ENCODE measurements at places on chromosomes 3 and 15.
A peak's percentile ranks its signal among the peaks of the same experiment; 100 is the strongest.

- no peak for DNase-seq
These were observed 21.1 kb downstream of the UPK1B start for GRCh38 chr3:119194237-119195150.

DNA sequence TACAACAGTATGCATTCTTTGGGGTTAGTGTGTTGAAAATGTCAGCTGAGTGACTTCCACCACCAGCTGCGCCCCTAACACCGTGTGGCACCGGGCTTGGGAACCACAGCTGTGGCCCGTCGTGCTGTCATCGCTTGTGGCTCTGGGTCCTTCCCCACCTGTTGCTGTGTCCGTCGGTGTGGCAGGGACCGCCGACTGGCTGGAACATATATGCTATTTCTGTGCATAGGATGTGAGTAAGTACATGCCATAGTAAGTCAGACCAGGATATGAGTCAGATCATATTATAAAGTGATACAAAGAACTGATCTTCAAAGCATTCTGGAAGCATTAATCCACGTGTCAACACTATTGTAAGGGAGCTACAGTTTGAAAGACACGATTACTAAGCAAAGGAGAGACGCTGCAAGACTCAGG, 31.9 kb downstream of the EHD4 start:
- DNase-seq = peak; percentile 32

GRCh38 chr3:54939557-54940300, 11.9 kb upstream of the LRTM1 start:
- no peak for DNase-seq

DNA sequence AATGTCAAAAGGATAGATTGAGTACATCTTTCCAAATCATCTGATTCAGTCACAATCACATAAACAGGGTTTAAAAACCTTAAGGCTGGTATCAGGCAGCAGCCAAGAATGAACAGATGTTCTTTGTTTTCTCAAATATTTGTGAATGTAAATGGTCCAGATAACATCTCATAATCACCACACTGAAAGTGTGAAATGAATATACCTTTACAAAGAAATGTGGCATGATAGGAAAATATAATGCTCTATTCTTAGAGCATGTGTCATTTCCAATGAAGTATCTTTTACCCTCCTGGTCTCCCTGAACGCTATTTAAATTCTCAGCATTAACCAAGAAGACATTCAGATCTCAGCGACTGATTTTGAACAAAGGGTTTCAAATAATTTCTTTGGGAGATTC, 8.8 kb upstream of the ACTC1 start:
- DNase-seq = no peak

- DNase-seq = no peak
These were observed 45.6 kb upstream of the SRGAP3 start for GRCh38 chr3:9295007-9295406.

GRCh38 chr15:75841626-75842025, 1.6 kb upstream of the UBE2Q2 start:
- DNase-seq = no peak

GRCh38 chr15:68511073-68511991, 67.5 kb upstream of the CORO2B start:
- DNase-seq = no peak

GRCh38 chr3:188060840-188061544, 93.0 kb upstream of the LPP start:
- DNase-seq = peak; percentile 80

DNA sequence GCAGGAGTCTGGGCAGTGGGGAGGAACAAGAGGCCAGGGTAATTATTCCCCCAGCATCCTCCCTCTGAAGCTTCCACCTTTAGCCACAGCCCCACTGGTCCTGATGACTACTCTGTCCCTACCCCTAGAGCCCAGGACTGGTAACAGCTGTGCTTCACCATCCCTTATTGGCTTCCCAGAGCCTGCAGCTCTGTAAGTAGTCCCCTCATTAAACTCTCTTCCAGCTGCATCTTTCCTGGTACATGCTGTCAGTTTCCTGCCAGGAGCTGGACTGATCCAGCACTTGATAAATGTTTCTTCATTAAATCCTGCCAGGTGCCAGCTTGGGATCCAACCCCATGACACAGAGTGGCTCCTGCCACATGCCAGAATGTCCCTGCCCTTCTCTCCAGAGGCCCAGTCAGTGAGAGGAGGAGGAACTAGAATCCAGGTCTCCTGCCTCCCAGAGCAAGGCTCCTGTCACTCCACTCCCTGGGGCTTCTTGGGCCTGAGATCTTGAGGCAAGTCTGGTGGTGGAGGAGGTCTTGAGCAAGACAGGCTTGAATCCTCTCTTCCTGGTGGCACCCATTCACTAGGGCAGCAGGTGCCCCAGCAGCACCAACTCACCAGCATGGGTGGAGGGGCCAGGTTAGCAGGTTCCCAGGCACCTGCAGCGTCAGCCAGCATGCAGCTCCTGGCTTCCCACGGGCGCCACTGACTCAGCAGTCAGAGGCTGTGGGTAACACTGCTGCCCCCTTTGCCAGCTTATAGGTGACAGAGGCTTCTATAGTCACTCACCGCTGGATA, 27.6 kb downstream of the FBXW12 start:
- DNase-seq = no peak

GRCh38 chr15:89472785-89473256, 23.6 kb downstream of the RHCG start:
- peak; percentile 11 for DNase-seq

- DNase-seq = no peak
These were observed 60.7 kb downstream of the ZNF621 start for GRCh38 chr3:40585381-40586016.

- DNase-seq = peak; percentile 35
These were observed 802 bp upstream of the NECTIN3 start for GRCh38 chr3:111070772-111071256.

- DNase-seq = peak; percentile 59
These were observed 29.2 kb upstream of the TPRG1 start for GRCh38 chr3:189142527-189142926.

DNA sequence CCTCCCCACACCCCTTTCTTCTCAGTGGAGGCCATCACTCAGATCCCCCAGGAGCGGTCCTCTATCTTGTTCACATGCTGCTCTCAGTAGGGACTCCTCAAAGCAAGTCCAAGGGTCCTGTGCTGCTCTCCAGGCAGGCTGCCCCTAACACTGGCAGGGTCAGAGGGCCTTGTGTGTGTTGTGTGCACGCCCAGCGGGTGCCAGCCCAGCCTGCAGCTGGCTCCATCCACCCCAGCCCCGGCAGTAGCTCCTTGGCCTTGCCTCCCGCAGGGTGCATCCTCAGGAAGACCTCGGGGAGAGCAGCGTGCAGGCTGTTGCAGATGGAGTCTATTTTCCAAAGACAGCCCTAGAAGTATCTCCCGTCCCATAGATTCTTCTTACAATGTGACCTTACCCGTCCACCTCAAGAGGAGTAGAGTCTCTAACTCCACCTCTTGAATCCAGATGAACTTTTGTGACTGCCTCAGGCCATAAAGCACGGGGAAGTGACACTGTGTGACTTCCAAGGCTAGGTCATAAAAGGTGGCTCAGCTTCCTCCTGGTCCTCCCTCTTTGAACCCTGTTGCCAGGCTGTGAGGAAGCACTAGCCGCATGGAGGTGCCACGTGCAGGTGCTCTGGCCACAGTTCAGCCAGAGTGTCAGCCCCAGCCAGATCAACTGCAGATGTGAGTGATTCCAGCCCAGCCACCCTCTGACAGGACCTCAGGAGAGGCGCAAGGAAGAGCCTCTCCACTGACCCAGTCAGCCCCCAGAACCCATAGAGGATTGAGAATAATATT, 531.6 kb downstream of the SHQ1 start:
- DNase-seq = no peak

- no peak for DNase-seq
These were observed 111.7 kb downstream of the LMLN start for GRCh38 chr3:198071602-198072287.

DNA sequence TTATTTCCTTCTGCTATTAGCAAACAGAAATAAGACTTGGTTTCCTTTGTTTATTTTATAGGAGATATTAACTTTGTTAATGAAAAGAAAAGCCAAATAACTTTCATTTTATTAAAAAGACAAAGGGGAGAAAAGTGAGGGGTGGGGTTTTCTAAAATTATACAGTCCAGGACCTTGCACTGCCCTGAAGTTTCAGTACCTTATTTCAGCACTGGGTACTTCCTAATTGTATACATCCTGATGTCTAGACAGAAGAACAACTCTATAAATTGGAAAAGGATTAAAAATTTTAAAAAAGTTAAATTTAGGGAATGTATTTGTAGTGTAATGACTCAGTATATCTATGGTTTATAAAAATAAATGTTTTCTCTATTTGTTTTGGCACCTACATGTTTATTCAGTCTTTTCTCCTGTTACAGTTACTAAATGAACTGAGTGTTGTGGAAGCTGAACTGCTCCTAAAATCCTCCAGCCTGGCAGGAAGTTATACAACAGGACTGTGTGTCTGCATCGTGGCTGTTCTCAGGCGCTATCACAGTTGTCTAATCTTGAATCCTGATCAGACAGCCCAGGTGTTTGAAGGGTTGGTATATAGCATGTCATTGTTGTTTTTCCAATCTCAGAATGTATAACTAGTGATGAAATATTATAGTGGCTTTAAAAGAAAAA, 27.6 kb upstream of the P2RY13 start:
- DNase-seq = no peak

- DNase-seq = no peak
These were observed 18.2 kb upstream of the PDIA5 start for GRCh38 chr3:123048480-123049237.

- no peak for DNase-seq
These were observed 238.5 kb upstream of the ZNF385D start for GRCh38 chr3:21989341-21990042.

DNA sequence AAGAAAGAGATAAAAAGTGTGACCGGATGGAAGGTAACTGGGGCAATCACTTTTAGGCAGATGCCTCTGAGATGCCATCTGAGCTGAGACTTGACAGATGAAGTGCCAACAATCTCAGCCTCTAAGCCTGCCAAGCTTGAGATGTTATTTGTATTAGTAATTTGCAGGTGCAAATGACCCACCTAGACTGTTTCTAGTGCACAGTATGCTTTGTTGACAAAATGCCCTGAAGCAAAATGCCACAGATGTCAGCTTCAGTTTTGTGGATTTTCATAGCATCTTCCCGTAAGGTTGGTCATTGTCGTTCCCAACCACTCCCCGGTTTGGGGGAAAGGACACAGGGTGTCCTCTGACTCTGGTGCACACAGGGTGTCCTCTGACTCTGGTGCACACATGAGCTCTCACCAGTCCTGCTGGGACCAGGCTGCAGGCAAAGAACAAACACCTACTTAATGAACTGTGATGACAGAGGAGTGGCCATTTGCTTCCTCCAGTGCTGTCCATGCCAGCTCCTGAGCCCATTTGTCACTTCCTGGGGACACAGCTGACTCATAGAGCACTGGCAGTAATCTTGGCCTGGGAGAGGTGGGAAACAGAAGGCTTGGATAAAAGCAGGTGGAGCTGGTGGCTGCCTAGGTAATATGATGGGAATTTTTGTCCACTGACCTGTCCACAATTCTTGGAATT, 16.7 kb upstream of the PPP1R2 start:
- DNase-seq = no peak

DNA sequence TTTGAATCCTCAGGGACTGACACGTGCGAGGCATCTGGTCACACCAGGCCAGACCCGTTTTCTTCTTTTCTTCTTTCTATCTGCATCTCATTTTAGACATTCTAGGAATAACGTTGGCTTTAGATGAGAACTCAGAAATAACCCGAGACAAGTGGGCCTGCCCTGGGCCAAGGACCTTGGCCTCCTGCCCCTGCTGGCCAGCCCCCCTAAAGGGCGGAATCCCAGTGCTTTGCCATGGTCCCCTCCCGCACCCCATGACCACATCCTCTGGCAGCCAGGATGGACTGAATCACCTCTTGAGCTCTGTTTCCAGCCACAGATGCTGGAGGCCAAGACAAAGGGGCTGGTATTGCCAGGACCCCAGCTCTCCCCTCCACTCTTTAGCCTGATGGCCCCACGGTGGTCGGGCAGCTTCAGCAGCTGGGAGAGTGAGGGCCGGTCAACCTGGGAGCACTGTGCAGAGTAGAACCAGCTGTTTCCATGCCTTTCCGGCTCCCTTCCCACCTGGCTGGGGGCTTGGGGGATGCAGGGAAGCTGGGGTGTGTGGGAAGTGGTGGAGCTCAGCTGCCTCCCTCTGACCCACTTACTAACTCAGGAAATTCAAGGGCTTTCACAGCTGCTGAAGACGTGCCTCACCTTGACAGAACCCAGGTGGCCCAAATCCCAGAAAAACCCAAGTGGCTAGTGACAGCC, 190.9 kb downstream of the FAM43A start:
- no peak for DNase-seq

GRCh38 chr15:75203908-75204263, 2.2 kb downstream of the C15orf39 start:
- no peak for DNase-seq

- DNase-seq = no peak
These were observed 145.2 kb upstream of the CBLB start for GRCh38 chr3:106013971-106014370.

- no peak for DNase-seq
These were observed 5.7 kb upstream of the CAV3 start for GRCh38 chr3:8727605-8728512.

DNA sequence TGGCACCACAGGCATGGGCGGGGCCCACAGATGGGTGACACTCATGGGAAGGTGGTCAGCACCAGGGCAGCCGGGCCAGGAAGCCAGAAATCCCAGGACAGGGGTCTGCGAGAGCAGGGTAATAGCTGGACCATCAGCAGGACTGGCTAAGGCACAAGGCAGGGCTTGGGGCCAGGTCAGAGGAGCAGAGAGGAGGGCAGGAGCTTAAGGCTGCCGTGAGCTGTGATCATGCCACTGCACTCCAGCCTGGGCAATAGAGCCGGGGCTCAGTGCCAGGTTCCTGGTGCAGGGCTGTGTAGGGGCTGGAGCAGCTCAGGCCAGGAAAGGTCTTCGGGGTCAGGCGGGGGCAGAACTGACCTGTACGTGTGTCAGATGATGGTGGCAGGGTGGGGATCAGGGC, 64.2 kb upstream of the LINGO1 start:
- DNase-seq = no peak

DNA sequence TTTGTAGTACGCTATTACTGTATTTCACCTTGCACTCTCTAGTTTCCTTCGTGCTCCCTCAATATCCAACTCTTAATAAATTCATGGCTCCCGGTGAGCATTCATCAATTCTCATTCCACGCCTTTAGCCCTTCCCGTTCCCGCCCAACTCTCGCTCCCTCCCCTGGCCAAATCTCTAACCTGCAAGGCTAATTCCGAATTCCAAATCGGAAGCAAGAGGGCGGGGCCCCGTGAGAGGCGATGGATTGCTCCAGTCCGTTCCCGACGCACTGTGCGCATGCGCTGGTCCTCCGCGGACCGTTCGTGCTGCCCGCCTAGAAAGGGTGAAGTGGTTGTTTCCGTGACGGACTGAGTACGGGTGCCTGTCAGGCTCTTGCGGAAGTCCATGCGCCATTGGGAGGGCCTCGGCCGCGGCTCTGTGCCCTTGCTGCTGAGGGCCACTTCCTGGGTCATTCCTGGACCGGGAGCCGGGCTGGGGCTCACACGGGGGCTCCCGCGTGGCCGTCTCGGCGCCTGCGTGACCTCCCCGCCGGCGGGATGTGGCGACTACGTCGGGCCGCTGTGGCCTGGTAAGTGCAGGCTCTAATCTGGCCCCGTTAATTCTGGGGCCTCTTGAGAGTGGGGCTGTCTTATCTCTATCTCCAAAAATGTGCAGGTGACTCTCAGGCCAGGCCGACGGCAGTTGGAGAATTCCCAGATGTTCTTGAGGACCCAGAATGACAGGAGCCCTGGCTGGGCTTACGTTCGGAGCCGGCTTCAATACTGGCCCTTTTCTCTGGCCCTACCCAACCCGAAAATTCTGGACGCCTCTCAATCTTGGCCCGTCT, at the start of gene OPA1:
OPA1 (plus strand) TSS at position 368 of the 827 bp plus-strand sequence; CDS start at position 538, 170 bp downstream.
- DNase-seq = peak; percentile 92
